ENCODE measurements at places on chromosomes 5 and 9. TPM values are rescaled to one million over a fixed set of nuclear protein-coding genes. Genes with fewer than 3 reads are reported as not detected.

QRFP gene
- not detected for total RNA-seq

NUTM2F gene
- not detected for total RNA-seq

CTXN3 gene
- total RNA-seq = not detected

PRLR gene
- total RNA-seq = not detected

SLC46A2 gene
- not detected for total RNA-seq

PCDHA9 gene
- total RNA-seq = not detected

KCNN2 gene
- total RNA-seq = not detected

PTPA gene
- total RNA-seq = 75.7 TPM

PCDHA1 gene
- not detected for total RNA-seq

LHX6 gene
- not detected for total RNA-seq

ACOT12 gene
- total RNA-seq = not detected

TYRP1 gene
- total RNA-seq = not detected

TTLL11 gene
- 6.2 TPM for total RNA-seq

SOX30 gene
- not detected for total RNA-seq

GRM6 gene
- total RNA-seq = not detected

PLAC8L1 gene
- total RNA-seq = not detected

GRCh38 chr5:126274763-126275125 lies 148.5 kb upstream of the GRAMD2B start:
- no peaks in the 10 kb centered on the region for H3K27me3 ChIP-seq
- no peaks in the 10 kb centered on the region for H3K4me1 ChIP-seq
- H3K27ac ChIP-seq = no peak overlapping the region
- no peak overlapping the region for H3K4me3 ChIP-seq
- no peaks in the 10 kb centered on the region for H3K36me3 ChIP-seq
- DNase-seq = no peak

DNA sequence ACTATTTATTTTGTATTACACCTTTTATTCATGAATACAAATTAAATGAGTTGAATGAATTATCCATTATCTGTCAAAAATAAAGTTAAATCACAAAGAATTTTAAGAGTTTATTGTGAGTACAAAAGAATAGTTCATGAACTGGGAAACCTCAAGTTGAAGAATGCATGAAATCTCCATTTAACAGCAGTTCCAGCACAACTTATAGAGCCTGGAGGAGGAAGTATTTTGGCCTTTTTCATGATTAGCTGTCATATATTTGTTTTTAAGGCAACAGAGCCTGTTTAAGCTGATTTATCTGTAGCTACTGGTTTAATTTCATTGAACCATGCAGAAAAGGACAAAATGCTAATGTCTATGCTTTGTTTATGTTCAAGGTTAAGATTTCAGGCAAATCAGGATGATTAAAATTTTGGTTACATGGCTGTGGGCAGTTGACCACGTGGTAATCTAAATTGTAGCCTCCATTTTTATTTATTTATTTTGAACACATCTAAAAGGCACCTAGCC lies 12.2 kb downstream of the SPINK1 start:
- no peak overlapping the region for H3K27ac ChIP-seq
- H3K4me3 ChIP-seq = no peak overlapping the region
- no peaks in the 10 kb centered on the region for H3K36me3 ChIP-seq
- no peaks in the 10 kb centered on the region for H3K4me1 ChIP-seq
- no peak for DNase-seq

DNA sequence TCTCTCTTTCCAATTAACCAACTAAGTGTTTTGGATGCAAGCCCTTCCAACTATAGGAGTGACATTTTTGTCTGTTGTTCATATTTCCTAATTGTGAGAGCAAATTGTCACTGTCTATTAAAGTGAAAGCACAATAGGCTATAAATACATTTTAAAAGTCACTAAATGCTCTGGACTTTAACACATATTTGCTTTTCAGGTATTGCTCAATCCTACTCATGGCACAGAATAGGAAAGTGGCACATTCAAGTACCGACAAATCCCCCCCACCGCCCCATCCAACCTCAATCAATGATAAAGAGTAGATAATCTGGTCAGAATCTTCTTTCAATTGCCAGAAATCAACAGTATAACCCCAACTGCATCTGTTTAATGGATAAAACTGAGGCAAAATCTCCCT lies 419.8 kb downstream of the PLK2 start:
- DNase-seq = no peak
- H3K4me3 ChIP-seq = no peak overlapping the region
- no peak overlapping the region for H3K27ac ChIP-seq
- H3K36me3 ChIP-seq = no peaks in the 10 kb centered on the region
- no peaks in the 10 kb centered on the region for H3K27me3 ChIP-seq

GRCh38 chr5:164098531-164098930 lies 593.1 kb downstream of the MAT2B start:
- no peaks in the 10 kb centered on the region for H3K27me3 ChIP-seq
- H3K4me1 ChIP-seq = no peaks in the 10 kb centered on the region
- no peak overlapping the region for H3K4me3 ChIP-seq
- no peak for DNase-seq

- no peaks in the 10 kb centered on the region for H3K36me3 ChIP-seq
- no peaks in the 10 kb centered on the region for H3K27me3 ChIP-seq
- DNase-seq = no peak
- H3K27ac ChIP-seq = no peak overlapping the region
- H3K4me3 ChIP-seq = no peak overlapping the region
- no peaks in the 10 kb centered on the region for H3K4me1 ChIP-seq
Observed at GRCh38 chr5:132218321-132218720, 9.3 kb downstream of the P4HA2 start.

DNA sequence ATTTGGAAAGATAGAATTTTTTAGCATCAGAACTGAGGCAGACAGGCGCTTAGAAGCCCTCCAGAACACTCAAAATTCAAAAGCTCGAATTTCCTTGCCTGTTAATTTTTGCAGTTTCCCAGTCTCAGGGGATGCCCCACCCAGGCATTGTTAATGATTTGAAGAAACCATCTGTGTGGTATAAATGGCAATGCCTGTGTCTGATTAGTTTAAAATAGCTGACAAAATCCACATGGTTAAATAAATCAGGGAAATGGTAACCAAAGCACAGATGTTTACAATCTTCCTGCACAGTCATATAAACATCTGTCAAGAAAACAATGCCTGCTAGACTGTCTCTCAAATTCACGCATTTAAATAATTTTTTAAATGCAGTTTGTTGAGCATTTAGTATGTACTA lies 185.2 kb upstream of the RGMB start:
- H3K4me1 ChIP-seq = no peaks in the 10 kb centered on the region
- H3K4me3 ChIP-seq = no peak overlapping the region
- no peak overlapping the region for H3K27ac ChIP-seq
- no peaks in the 10 kb centered on the region for H3K27me3 ChIP-seq
- H3K36me3 ChIP-seq = no peaks in the 10 kb centered on the region

- H3K27me3 ChIP-seq = peaks cover 2% of the 10 kb centered on the region
- no peak overlapping the region for H3K27ac ChIP-seq
- H3K4me1 ChIP-seq = no peaks in the 10 kb centered on the region
- H3K36me3 ChIP-seq = no peaks in the 10 kb centered on the region
- DNase-seq = no peak
Observed at GRCh38 chr9:111970827-111971226, 74.2 kb downstream of the UGCG start.

DNA sequence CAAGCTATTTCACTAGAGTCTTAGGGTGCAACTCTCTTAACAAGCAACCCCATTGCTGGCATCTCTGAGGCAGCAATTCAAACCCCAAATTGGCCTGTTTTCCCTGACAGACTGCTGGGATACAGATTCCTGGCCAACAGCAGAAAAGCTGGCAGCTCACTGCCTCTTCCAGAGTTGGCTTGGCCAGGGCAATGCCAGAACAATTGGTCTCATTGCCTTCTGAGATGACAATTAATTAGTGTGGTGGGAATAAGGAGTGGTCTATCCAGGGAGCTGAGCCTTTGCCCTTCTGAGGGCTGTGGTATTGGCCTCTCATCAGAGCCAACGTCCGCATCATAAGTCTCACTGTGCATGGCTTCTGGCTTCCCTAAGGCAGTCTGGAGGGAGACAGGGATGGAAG lies 183.2 kb downstream of the GNAQ start:
- no peaks in the 10 kb centered on the region for H3K27me3 ChIP-seq
- no peak overlapping the region for H3K4me3 ChIP-seq
- no peak overlapping the region for H3K27ac ChIP-seq
- no peak for DNase-seq
- peaks cover 18% of the 10 kb centered on the region for H3K4me1 ChIP-seq
- no peaks in the 10 kb centered on the region for H3K36me3 ChIP-seq

DNA sequence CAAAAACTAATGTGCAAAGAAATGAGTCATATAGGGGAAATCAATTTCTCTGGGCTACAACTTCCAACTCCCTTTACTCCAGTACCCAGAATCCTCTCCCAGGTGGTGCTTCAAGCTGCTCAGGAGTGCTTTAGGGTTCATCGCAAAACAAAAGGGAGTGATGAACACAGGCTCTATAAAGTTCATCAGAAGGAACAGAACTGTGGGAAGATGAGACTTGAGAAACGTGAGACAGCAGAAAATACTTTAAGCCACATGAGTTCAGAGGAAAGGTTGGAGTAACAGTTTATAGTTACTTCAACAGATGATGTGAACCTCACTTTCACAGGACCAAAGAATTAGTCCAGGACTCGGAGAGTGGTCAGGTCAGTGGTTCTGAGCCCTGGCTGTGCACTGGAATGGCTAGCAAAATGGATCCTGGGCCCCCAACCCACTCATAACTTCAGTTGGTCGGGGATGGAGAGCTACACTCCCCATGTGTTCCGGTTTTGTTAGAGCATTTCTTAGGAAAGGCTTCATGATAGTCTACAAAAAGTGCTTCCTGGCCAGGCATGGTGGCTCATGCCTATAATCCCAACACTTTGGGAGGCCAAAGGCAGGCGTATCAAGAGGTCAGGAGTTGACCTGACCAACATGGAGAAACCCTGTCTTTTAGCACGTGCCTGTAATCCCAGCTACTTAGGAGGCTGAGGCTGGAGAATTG lies 4.3 kb downstream of the RPL12 start:
- peaks cover 58% of the 10 kb centered on the region for H3K36me3 ChIP-seq
- peak overlapping the region; percentile 94 for H3K27ac ChIP-seq
- no peaks in the 10 kb centered on the region for H3K27me3 ChIP-seq
- no peak for DNase-seq
- peak overlapping the region; percentile 91 for H3K4me3 ChIP-seq

DNA sequence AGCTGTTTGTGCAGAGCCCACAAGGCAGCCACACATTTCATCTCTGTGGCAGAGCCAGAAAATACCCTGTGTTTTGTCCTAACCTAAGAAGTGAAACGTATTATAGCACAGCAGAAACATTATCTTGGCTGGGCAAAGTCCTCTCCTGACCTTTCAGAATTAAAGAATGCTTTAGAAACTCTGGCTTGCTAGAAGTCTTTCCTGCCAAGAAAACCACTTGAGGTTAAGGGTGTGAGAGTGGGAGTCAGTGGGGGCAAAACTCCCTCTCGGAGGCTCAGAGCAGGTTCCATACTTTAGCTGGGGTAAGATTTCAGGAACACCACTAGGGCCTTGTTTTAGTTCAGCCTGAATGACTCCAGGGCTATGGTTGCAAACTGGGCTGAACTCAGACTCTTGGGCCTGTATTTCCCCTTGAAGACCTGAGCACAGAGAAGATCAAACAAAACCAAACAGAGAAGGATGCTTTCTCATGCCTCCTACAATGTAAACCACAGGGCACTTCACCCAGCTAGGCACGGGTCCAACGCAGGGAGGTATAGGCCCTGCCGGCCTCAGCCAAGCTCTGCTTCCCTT lies 48.0 kb downstream of the ZNF366 start:
- no peak overlapping the region for H3K4me3 ChIP-seq
- H3K36me3 ChIP-seq = no peaks in the 10 kb centered on the region
- no peaks in the 10 kb centered on the region for H3K4me1 ChIP-seq
- H3K27ac ChIP-seq = no peak overlapping the region

- no peak overlapping the region for H3K4me3 ChIP-seq
- no peak for DNase-seq
- no peaks in the 10 kb centered on the region for H3K4me1 ChIP-seq
- no peaks in the 10 kb centered on the region for H3K27me3 ChIP-seq
- H3K27ac ChIP-seq = no peak overlapping the region
Observed at GRCh38 chr9:135116371-135116770, 28.9 kb downstream of the OLFM1 start.

GRCh38 chr9:105510024-105510423 lies 47.9 kb upstream of the FKTN start:
- no peaks in the 10 kb centered on the region for H3K27me3 ChIP-seq
- H3K4me3 ChIP-seq = no peak overlapping the region
- H3K36me3 ChIP-seq = no peaks in the 10 kb centered on the region

- no peak overlapping the region for H3K27ac ChIP-seq
- no peaks in the 10 kb centered on the region for H3K36me3 ChIP-seq
- H3K27me3 ChIP-seq = no peaks in the 10 kb centered on the region
- no peak for DNase-seq
- H3K4me1 ChIP-seq = no peaks in the 10 kb centered on the region
Observed at GRCh38 chr5:127595484-127596368, 53.2 kb upstream of the CTXN3 start.

DNA sequence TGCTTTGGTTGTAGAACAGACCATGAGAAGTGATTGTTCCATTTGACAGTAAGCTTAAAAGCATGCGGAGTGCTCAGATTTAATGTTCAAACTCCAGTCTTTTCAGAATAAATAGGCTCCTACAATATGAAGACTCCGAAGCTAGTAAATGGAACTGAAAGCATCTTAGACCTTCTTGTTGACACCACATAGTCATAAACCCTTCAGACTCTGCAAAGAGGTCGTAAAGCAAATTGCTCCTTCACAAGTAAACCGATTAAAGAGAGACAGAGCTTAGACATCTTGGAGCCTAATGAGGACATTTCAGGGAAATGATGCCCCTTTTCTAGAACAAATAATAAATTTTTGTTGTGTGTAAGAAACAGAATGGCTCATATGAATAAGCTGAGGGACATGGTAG lies 511.0 kb upstream of the RIOK2 start:
- H3K4me3 ChIP-seq = no peak overlapping the region
- H3K36me3 ChIP-seq = no peaks in the 10 kb centered on the region
- H3K27ac ChIP-seq = no peak overlapping the region
- DNase-seq = no peak

GRCh38 chr5:152456815-152457443 lies 51.9 kb upstream of the NMUR2 start:
- H3K36me3 ChIP-seq = no peaks in the 10 kb centered on the region
- H3K4me1 ChIP-seq = no peaks in the 10 kb centered on the region
- no peak for DNase-seq
- H3K27me3 ChIP-seq = peaks cover 21% of the 10 kb centered on the region
- no peak overlapping the region for H3K4me3 ChIP-seq
- H3K27ac ChIP-seq = no peak overlapping the region

- peaks cover 10% of the 10 kb centered on the region for H3K36me3 ChIP-seq
- H3K27ac ChIP-seq = peak overlapping the region; percentile 97
- peaks cover 8% of the 10 kb centered on the region for H3K27me3 ChIP-seq
- H3K4me1 ChIP-seq = peaks cover 19% of the 10 kb centered on the region
- DNase-seq = no peak
Observed at GRCh38 chr5:71456362-71456743, 902 bp downstream of the BDP1 start.

DNA sequence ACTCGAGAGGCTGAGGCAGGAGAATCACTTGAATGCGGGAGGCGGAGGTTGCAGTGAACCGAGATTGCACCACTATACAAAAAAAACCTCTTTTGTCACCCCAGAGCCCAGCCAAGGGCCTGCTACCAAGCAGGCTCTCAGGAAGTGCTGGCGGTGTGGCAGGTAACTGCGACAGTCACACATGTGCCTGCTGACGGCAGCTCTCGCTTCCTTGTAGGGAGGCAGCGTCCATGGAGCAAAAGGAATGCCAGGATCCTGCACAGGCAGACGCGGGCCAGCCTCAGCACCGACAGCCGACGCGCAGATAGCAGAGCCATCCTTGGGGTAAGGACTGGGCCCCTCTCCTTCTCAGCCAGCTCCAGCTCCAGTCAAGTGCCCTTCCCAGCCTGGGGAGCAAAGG lies 3.9 kb downstream of the LRRC8A start:
- no peaks in the 10 kb centered on the region for H3K36me3 ChIP-seq
- H3K4me1 ChIP-seq = peaks cover 38% of the 10 kb centered on the region
- H3K4me3 ChIP-seq = peak overlapping the region; percentile 56
